ENCODE measurements at places on chromosomes 4 and X.

- DNase-seq = peak; percentile 100
Measured at GRCh38 chrX:1452516-1453394, at the start of gene ASMTL. Gene ASMTL, minus strand, starts transcription at chrX:1452909. Its CDS starts 69 bp downstream, at chrX:1452840.

- no peak for DNase-seq
Measured at GRCh38 chrX:154600759-154601374, 15.9 kb downstream of the CTAG1A start.

- DNase-seq = no peak
Measured at GRCh38 chr4:185318679-185319078, 77.0 kb downstream of the LRP2BP start.

GRCh38 chr4:173827707-173828106 is 297.7 kb upstream of the HAND2 start:
- DNase-seq = no peak

DNA sequence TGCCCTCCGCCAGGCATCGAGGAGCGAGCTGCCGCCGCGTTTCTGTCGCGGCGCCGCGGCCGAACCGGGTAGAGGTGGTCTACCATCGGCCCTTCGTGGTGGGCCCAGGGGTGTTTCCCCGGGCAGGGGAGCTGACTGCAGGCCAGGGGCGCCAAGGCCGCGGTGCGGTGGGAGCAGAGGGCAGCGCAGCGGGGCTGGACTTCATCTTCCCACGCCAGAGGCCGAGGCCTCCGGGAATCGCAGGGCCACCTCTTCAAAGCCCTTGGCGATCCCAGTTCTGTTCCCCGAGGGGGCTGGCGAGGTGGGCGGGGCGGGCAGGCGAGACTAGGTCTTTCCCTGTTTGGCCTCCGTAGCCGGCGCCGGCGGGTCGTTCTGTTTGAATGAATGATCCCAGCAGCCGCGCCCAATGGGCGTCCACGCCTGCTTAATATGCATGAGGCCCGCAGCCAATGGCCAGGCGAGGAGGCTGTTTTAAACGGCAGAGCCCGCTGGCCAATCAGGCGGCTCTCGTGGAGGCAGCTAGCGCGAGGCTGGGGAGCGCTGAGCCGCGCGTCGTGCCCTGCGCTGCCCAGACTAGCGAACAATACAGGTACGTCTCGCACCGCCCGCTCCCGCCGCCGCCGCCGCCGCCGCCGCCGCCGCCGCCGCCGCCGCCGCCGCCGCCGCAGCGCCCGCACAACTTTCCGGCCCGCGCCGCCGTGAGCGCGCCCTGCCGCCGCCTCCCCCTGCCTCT is at the start of gene HMGB3:
Gene HMGB3, plus strand, starts transcription at position 548 of the 733 bp plus-strand sequence. CDS start 2,265 bp downstream, outside the sequence.
- peak; percentile 86 for DNase-seq

- DNase-seq = no peak
Measured at GRCh38 chr4:165203541-165204461, 3.6 kb upstream of the KLHL2 start.

- DNase-seq = no peak
Measured at GRCh38 chr4:159141193-159141592, 38.3 kb downstream of the RAPGEF2 start.

DNA sequence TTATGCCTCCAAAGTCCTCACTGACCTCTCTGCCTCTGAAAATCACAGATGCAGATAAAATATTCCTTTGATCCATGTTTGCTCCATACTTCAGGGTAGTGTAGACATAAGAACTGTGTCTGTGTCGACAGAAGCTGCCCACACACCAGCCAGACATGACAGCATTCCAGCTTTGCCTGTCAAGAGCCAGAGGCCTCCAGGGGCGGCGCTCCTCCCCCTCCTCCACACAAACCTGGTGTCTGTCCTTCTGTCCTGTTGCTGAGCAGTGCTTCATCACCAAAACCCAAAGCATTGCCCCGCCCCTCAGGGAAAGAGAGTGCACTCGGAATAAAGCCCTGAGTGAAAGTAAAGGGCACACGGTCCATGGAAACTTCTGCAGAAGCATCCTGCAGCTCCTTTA is 379.4 kb downstream of the FBXW7 start:
- no peak for DNase-seq
